GM12892 (cell line): ENCODE measurements at places on chromosomes 3 and 15.
A peak's percentile ranks its signal among the peaks of the same experiment; 100 is the strongest.

DNA sequence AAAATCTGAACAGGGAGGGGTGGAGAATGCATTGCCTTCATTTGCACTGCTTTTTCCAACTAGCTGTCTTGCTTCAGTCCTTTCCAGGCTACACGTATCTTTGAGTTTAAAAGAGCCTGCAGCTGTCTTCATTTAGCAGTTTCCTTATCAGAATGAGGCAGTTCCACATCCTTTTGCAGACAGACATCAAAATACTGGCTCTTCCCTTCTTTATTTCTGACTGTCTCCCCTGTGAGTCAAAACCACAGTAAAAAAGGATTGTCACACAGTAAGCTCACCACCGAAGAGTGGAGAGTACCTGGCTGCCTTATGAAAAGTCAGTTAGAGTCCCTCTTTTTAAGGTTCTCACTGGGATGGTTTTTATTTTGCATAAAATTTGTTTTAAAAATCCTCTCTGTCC is 205.5 kb upstream of the CD96 start:
- no peak for DNase-seq

DNA sequence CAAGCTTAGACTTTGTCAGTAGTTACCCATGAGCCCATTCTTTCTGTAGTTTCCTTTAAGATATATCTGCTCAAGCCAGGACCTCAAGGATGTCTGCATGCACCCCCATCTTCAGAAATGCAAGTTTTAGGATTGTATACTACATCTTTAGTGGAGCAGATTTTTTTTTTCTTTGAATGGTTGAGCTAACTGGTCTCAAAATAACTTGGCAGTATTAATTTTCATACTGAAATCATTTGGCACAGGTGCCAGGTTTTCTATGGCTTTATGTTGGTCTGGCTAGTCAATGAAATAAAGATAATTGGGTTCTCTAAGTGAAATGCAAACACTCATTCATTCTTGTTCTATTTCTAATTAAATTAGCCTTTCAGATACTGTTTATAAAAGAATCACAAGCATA is 108.9 kb downstream of the ATG7 start:
- DNase-seq: no peak

DNA sequence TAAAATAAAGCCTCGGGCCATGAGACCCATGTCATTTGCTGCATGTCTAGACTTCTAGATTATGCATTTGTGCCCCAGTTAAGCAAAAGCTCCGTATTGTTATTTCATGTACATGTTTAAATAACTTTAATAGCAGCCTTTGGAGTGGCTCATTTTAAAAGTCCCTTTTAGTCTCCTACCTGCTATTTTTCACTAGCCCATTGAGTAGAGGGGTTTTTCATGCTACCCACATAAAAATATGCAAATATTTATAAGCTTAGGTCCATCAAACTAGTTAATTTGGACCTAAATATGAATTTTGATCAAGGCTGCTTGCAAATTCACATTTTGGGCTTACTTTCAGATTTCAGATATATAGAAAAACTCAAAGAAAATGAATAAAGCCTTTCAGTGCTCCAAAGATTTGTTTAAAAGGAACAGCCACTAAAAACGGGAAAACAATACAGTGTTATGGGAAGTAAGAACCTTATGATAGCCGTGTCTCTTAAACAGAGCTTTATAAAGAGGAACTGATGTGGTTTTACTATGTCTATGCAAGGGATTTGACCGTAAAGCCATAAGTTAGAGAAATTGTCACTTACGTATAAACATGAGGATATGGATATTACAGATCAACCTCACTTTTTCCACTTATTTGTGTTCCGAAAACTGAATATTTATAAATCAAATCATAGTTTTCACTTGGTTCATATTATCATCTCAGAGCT is 30.0 kb downstream of the FILIP1L start:
- no peak for DNase-seq

GRCh38 chr3:15845475-15845874 is 47.7 kb upstream of the ANKRD28 start:
- DNase-seq: no peak

- DNase-seq: no peak
Observed at GRCh38 chr3:187648177-187648576, 22.0 kb downstream of the SST start.

DNA sequence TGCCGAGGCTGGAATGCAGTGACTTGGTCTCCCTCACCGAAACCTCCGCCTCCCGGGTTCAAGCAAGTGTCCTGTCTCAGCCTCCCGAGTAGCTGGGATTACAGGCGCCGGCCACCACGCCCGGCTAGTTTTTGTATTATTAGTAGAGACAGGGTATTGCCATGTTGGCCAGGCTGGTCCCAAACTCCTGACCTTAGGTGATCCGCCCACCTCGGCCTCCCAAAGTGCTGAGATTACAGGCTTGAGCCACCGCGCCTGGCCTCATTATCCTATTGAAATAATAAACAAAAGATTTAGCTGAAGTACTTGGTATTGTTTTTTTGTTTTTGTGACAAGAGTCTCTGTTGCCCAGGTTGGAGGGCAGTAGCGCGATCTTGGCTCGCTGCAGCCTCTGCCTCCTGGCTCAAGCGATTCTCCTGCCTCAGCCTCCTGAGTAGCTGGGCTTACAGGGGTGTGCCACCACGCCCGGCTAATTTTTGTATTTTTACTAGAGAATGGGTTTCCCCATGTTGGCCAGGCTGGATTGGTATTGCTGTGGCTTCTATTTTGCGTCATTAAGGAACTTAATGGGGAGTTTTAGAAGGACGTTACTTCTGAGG is 1.5 kb downstream of the RPL35A start:
- DNase-seq: no peak

GRCh38 chr3:121072133-121072532 is 164.1 kb downstream of the STXBP5L start:
- DNase-seq: no peak

GRCh38 chr15:97998307-97999071 is 38.0 kb downstream of the ARRDC4 start:
- no peak for DNase-seq

DNA sequence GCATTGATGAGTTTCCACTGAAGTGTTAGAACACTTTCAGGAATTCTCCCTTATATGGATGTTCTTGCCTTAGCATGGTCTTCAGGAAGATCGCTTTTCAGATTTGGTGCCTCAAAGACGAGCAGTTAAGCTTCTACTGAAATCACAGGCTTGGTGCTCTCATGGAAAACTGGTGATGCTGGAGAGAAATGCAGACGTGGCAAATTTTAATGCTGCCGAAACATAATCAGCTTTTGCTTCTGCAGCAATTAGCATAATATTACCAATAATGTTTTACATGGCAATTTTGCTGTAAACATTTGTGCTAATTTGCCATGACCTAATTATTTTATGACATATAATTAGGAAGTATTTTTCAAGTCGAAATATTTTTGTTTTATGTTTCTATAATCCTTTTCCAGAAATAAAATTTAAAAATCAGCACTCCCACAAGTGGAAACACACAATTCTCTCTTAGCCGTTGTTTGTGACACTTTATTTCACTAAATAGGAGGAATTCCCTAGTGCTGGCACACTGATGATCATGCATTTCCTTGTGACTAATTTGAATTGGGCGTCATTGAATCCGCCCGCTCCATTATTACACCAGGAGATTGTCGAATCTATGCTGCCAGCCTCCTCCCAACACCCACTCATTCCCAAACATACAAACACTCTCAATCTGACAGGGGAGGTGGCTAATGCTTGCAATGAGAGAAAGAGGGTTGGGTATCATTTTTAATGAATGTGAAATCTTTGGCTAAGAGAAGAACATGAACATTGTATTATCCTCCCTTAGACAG is 506.8 kb upstream of the PPP2R3A start:
- no peak for DNase-seq

DNA sequence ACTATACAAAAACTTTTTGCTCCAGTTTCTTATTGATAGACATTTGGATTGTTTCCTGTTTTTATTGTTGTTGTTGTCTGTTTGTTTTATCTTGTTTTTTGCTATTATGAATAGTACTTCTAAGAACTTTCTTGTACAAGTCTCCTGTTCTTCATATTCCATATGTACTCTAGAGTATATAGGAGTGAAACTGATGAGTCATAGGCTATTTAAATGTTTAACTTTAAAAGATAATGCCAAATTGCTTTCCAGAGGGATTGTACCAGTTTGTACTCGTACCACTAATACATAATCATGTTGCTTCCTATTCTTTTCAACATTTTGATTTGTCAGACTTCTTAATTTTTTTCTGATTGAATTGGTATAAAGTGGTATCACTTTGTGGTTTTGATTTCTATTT is 19.6 kb downstream of the LRRC49 start:
- no peak for DNase-seq

DNA sequence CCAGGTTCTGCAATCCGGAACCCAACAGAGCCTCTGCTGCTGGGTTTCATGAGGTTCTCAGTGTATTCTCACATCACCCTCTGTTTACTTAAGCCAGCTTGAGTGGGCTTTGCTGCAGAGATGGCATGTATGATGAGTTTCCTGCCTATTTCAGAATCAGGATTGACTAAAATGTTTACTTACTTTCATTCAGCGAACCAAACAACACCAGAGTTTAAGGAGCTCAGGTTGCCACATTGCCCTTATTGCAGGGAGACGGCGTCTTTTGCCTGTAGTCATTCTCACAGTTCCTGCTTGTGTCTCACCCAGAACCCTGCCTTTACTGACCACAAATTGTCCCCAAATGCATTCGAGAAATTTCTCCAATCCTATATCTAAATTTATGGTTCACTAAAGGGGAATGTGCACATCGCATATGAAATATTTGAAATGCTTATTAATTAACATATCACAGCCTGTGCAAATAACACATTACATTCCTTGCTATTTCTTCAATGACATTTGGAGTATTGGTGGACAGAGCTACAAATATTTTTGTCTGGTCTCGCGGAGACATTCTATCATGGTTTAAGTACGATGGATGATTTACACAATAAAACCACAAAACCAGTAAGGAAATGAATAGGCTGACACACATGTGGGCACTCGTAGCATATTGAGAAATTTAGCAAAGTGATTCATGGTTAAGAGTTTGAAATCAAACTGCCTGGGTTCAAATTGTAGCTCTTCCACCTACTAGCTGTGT is 377.2 kb upstream of the CFAP20DC start:
- no peak for DNase-seq

DNA sequence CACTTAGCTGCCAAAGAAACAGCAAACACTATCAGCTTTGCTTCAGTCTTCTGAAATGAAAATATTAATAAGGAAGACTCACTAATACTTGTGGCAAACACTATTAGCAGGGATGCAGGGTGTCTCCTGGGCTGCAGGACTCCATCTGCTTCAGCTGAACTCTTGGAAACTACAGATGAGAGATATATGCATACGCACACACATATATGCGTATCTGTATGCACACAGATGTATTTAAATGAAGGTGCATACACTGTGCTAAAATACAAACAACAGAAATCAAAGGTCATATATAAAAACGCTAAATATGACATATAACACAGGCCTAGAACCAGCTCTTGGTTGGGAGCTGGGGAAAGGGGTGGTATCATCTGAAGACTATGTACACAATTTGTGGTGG is 10.6 kb downstream of the PPM1M start:
- no peak for DNase-seq

GRCh38 chr3:139447486-139447885 is 28.8 kb downstream of the RBP2 start:
- DNase-seq: no peak

GRCh38 chr15:83928392-83928734 is 274.4 kb downstream of the ADAMTSL3 start:
- no peak for DNase-seq

GRCh38 chr15:90934949-90935751 is at the start of gene UNC45A:
Gene UNC45A, plus strand, starts transcription at chr15:90935285. Its CDS starts 40 bp downstream, at chr15:90935325.
- DNase-seq: peak; percentile 96

DNA sequence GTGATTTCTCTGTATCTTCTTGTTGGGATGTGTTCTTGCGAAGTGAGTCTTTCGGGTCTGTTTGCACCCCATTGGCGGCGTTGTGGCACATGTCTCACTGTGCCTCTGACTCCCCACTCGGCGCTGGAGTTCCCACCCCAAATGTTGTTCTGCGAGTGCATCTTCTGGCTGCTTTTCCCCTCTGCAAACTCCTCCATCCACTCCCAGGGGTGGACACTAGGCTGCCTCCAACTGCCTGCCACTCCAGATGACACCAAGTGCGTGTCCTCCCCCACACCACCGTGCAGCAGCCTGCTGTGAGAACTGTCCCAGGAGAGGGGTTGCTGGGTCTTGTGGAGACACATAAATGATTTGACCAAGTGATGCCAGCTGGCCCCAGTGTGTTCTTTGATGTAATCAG is 17.6 kb downstream of the EFCC1 start:
- DNase-seq: no peak

DNA sequence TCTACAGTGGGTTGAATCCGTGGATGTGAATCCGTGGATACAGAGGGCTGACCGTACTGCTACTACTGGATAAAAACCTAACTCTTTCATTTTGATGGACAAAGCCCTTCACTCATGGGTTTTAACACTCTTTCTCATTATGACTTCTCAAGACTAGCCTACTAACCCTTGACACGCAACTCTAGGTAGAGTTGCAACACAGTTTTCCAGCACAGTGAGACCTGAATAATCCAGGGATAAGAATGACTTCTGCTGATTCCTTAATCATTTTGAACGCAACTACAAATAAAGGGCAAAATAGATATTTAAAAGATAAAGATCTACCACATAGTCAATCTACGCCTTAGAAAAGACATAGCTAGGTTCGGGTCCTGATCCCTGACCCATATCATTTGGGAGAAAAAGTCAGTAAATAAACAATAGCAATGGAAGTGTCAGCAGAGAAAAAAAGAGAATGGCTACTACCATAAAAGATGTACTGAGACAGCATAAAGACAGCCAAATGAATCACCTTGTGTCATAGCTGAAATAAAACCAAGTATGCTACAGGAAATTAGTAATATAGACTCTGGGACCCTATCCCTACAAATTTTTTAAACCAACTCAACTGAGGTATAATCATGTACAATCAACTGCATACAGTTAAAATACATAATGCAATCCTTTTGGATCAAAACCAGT is 87.6 kb downstream of the DPH6 start:
- DNase-seq: no peak

DNA sequence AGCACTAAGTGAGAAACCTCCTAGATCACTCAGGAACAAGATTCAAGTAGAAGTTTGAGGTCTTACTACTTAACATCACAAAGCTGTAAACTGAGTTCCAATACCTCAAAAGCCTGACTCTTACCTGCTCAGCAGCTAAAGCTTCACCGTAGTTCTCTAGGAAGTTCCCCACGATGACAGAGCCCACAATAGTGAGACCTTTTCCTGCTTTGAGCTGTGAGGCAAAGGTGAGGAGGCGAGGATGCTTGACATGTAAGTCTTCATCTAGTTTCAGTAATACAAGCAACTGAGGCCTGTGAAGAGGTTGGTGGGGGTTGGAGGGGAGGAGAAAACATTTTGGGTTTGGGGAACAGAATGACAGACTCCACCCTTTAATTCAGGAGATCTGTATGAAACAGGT is 15.7 kb downstream of the EMC4 start:
- no peak for DNase-seq

GRCh38 chr3:138493804-138494606 is 59.6 kb downstream of the ESYT3 start:
- DNase-seq: no peak

- peak; percentile 76 for DNase-seq
Observed at GRCh38 chr3:194333212-194333980, 17.7 kb downstream of the CPN2 start.
